ENCODE measurements at places on chromosomes 4 and X.
A peak's percentile ranks its signal among the peaks of the same experiment; 100 is the strongest.

DNA sequence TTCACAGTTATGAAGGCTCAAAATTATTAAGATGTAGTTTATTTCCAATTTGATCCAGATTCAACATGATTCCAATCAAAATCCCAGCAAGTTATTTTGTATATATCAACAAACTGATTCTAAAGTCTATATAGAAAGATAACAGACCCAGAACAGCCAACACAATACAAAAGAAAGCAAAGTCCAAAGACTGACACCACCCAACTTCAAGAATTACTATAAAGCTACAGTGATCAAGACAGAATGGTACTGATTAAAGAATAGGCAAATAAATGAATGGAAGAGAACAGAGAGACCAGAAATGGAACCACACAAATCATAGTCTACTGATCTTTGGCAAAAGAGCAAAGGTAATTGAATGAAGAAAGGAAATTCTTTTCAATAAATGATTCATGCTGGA, 34.9 kb downstream of the NFXL1 start:
- no peak for DNase-seq

DNA sequence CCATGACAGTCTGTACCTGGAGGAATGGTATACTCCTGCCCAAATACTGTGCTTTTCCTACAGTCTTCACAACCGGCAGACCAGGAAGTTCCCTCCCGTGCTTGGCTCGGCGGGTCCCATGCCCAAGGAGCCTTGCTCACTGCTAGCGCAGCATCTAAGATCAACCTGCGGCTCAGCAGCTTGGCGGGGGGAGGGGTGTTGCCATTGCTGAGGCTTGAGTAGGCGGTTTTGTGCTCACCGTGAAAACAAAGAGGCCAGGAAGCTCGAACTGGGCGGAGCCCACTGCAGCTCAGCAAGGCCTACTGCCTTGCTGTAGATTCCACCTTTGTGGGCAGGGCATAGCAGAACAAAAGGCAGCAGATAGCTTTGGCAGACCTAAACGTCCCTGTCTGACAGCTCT, 152.7 kb downstream of the TEX11 start:
- DNase-seq: no peak

DNA sequence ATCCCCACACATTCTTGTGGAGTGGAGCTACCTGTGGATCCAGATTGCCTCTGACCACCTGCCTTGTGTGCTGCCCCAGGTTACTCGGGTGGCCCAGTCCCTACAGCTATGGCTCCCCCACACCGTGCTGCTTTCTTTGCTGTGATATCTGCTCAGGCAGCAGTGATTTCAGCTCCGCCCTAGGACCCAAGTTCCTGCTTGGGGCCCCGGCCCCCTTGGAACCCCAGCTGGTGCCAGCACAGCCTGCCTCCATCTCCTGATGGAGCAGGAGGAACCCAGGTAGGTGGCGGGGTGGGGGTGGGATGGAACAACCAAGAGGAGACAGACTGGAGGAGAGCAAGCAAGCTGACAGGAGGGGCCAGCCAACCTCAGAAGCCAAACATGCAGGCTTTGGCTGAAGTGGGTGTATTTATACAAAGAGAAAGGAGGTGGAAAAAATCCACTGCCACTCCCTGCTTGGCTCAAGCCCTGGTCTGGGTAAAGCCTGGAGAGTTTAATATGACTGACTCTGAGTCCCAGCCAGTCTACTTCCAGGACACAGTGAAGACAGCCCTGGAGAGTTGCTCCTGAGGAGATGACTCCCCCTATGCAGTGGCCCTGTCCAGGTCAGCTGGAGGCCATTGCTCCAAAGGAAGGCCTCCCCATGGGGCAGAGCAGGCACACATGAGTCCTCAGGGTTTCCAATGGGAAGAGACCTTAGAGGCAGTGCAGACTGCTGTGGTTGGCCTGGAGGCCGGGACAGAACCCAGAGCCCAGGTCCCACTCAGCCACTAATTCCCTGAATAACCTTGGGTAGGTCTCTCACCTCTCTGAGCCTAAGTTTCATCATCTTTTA, 197.1 kb upstream of the MAMLD1 start:
- DNase-seq: no peak

DNA sequence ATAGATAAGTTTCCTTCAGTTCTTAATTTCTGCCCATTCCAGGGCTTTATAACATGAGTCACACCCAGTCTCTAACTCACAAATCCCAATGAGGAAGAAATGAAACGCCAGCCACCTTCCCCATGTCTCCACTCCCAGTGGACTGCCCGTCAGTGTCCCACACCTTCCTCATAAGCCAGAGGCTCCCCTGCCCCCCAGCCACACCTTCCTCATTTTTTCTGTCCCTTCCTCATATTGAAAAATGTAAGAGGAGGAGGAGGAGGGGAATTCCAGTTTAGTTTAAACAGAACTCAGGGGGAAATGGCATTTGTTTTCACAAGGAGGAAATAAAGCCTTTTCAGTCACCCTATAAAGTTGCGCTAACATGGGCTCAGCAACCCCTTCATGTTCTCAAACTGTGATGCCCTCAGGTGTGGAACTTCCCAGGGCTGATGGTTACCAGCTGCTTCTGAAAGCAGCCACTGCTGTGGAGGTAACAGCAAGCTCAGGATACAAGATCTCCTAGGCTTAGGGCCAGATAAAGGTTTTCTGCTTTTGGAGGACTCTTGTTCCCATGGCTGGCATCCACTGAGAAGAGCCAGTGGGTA, 97.8 kb downstream of the PARM1 start:
- DNase-seq: no peak

DNA sequence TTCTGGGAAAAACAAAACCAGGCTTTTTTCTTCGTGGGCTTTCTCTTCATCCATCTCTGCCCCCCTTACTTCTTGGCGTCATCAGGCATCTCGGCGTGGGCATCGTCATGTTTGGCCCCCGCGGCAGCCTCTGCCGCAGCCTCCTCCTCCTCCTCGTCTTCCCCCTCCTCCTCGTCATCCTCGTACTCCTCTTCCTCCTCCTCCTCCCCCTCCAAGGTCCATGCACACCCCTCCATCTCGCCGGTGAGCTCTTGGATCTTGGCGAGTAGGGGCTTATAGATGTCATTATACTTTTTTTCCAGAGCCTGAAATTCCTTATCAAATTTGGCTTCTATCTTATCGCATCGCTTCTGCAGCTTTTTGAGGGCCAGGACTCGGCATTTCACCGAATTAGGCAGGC, 488 bp downstream of the NAP1L5 start:
- DNase-seq: no peak

DNA sequence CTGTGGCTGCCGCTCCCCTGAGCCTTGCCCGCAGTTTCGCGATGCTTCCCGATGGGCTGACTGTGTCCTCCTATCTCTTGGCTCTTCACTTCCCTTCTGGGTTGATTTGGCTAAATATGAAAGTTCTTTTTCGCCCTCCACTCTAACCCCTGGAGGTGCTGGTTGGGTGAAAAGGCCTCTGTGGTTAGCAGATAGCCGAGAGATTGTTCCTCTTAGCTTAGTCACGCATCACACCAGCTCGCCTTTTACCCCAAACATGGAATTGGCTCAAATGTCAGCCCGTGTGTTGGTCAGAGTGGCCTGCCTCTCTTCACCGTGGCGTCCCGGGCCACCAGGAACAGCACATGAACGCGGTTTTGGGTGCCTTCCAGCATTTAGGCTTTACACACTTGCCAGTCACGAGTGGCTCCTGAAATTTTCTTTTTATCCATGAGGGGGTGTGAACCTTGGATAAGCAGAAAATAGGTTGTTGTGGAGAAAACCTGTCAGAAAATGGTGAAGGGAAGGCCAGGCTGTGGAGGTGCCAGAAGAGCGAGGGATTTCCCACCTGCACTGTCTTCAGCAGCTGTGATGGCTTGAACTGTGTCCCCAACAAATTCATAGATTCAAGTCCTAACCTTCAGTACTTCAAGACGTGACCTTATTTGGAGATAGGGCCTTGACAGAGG, 8.9 kb downstream of the CLCN4 start:
- no peak for DNase-seq

DNA sequence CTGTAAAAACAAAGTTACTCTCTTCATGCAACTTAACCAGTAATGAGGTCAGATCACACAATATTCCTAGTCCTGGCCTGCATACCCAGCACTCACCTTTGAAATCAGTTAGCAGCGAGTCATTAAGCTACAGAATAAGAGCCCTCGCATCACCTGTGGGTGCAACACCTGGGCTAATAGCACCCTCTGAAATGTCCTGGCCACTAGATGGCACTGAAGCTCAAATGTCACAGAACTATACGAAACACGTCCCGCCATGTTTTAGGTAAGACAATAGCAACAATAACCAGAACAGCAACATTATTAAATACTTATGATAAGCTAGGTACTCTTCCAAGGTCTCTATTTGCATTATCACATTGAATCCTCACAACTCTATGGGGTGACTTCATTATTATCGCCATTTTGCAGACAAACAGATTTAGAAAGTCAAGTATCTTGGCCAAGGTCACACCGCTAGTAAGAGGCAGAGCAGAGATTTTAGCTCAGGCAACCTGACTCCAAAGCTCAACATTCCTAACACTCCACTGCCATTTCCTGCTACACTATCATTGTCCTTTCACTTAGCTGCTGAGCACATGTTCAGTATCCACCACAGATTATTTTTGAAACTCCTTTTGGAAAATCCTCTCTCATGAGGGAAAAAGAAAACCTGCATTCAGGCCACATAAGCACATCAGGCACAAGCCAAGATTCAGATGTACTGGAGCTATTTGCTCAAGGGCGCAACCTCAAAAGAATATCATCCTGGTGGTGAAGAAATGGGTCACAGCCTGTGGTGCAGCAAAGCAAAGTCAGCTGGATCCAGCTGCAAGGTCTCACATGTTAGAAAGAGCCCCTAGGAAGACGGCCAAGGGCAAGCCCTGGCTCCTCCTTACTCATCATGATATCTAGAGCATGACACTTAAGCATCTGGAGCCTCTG, 59.5 kb upstream of the KDR start:
- no peak for DNase-seq

GRCh38 chr4:93359586-93359985, 469.0 kb upstream of the ATOH1 start:
- DNase-seq: no peak

GRCh38 chrX:8692871-8693270, 39.1 kb downstream of the ANOS1 start:
- DNase-seq: no peak

DNA sequence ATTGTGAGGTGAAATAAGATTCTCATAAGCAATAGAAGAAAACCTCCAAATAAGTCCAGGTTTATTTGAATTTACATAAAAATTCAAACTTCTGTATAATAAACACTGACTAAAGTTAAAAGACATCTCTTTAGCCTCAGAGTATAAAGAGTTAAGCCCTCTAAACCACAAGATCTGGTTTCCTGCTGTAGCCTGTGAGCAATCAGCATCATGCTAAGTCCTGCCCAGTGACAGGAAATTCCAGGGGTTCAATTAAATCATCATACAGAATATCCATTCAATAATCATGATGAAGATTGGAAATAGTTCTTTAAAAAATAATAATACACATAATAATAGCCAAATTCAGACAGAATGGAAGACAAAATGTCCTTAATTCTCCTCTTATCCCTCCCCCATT, 139.2 kb upstream of the DGKK start:
- DNase-seq: peak; percentile 14

GRCh38 chr4:177479063-177479462, 36.8 kb upstream of the AGA start:
- DNase-seq: no peak

- DNase-seq: peak; percentile 71
Measured at GRCh38 chr4:151484396-151485102, 75.6 kb downstream of the FHIP1A start.

DNA sequence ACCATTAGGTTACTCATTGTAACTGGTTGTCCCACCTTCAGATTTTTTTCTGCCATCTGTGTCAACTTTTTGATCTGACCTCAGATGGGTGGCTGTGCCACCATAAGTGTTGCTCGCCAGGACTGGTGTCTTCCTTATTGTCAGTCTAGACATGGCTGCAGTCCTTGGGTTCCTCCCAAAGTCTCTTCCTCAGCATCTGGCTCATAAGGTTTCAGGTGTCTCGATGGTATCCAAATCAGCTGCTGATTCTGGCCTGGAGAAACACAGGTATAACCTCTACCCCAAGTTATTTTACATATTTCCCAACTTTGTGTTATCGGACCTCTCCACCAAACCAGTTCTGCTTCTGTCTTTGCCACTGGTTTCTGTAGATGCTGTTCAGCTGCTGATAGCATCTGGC, 158.5 kb downstream of the ZNF518B start:
- no peak for DNase-seq

DNA sequence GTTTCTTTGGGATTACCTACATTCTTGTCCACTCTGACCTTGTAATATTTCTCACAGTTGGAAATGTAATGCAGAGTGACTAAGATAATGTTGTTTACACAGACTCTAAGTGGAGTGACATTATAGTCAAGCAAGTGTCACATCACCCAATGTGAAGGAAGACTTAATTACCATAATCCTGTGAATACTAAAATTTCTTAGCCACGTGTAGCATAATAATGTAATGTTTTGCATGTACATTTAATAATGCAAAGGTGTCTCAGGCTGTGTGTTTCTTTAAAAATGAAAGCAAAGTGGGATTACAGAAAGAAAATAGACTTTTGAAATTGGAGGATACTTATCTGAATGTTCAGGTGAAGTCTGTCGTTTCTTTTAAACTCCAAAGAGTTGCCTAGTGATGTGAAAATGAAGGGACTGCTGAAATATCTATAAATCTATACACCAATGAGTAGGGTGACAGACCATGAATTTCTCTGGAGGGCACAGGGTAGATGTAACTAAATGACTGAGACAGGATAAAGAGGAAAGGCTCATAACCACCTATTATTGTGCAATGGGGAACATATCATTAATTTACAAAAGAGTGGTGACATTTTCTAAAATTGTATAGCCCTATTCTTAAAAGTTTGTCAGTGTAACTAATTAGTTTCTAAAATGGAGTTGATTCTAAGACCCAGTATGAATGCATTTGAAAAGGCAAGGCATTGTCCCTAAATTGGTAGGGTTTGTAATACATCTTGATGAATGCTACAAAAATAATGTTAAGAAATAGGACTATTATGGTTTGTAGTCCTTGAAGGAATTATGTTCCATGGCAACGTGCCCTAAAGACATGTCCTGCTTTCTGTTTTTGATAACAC, 235.7 kb downstream of the DACH2 start:
- no peak for DNase-seq

DNA sequence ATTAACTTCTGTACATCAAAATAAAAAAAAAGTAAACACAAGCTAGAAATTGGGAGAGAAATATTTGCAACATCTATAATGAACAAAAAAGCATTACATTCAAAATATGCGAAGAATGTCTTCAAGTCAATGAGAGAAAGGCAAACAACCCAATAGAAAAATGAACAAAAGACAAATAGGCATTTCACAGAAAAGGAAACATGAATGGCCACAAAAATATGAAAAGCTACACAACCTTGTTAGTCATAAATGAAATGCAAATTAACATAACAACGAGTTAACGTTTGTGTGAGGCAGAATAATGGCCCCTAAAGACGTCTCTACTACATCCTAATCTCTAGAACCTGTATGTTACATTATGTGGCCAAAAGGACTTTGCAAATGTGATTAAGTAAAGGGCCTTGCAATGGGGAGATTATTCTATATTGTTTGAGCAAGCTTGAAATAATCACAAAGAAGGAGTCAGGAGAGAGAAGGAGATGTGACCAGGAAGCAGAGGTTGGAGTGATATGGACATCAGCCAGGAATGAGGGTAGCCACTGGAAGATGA, 86.8 kb downstream of the WDFY3 start:
- no peak for DNase-seq

All from non-pigmented ciliary epithelial cell (primary cell).